ENCODE measurements at places on chromosomes 12 and 14.

GRCh38 chr12:13816394-13816793, 165.0 kb downstream of the GRIN2B start:
- no peak for DNase-seq

DNA sequence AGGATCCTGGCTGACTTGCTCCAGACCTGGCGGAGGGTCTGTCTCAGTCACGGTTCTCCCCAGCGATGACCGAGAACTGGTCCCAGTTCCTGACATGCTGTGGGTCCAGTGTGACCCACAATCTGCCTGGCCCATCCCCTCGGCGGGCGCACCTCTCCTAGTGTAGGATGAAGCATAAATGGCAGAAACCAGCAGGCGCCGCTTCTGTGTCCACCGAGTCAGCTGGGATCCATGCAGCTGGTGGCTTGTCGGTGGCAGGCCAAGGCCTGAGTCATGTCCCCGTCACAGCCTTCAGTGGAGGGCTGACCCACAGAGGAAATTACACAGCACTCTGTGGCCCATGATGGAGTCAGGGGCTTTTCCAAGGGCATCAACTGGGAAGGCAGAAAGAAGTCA, 38.5 kb downstream of the NFKBIA start:
- DNase-seq: no peak

GRCh38 chr12:8561011-8561410, 20.3 kb upstream of the CLEC4E start:
- no peak for DNase-seq

DNA sequence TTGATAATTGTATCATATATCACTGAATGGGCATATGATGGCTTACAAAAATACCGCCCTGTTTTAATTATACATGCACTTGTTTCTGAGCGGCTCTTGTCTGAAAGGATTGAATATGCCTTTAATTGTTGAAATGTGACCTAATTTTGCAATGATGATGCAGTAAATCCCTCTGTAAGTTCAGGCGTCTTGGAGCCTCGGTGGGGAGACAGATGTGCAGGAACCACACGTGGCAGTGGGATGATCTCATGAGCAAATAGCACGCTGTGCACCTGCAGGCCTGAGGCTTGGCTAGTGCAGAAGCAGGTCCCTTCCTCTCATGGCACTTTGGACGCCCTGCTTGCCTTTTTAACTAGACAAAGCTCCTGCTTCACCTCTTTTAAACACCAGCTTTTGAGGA, 49.3 kb upstream of the ASPG start:
- DNase-seq: no peak

- no peak for DNase-seq
Measured at GRCh38 chr12:71469258-71469750, 29.7 kb downstream of the LGR5 start.

DNA sequence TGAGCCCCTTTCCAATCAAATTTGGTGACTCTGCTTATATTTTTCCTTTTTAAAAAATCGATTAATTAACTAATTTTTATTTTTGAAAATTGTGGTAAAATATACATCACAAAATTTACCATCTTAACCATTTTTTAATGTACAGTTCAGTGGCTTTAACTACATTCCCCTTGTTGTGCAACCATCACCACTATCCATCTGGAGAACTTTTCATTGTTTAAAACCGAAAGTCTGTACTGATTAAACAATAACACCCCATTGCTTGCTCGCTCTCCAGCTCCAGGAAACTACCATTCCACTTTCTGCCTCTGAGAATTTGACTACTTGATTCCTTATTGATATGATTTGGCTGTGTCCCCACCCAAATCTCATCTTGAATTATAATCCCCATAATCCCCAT, 283.4 kb downstream of the C12orf75 start:
- DNase-seq: no peak

Data from amygdala (tissue), 56 donors.